ENCODE measurements at places on chromosomes 7 and 10. TPM values are rescaled to one million over a fixed set of nuclear protein-coding genes. Genes with fewer than 3 reads are reported as not detected.

The LFNG gene
- total RNA-seq = 20.0 TPM

The TMEM213 gene
- not detected for total RNA-seq

The FGL2 gene
- total RNA-seq = not detected

The CFAP46 gene
- total RNA-seq = 0.70 TPM

The LIPK gene
- total RNA-seq = not detected
